ENCODE measurements at places on chromosomes 3 and 15.

DNA sequence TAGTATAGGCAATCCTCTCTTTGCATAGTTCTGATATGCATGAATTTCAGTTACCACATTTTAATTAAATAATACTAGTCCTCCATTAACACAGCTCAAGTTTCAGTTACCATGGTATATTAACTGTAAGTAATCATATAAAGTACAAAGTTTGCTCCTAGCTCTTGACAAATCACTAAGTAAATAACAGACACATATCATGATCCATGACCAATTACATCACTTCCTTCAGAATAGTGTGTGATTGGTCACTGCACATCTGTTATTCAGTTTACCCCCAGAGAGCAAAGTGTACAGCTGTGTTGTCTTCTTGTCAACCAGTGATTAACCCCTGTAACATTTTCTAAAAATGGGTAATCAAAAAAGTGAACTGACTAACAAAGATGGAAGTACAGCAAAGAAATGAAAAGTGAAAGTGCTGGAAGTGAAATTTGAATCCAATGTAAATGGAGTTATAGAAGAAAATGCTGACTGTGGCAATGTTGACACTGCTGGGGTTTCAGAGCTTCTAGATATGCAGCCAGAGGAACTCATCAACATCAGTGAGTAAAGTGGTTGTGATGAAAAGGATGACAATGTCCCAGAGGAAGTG lies 30.2 kb upstream of the LEKR1 start:
- peak; percentile 80 for DNase-seq

GRCh38 chr15:60673918-60674558 lies 195.1 kb upstream of the ICE2 start:
- peak; percentile 52 for DNase-seq

GRCh38 chr15:70856884-70857561 lies 3.1 kb upstream of the LARP6 start:
- DNase-seq = no peak

- no peak for DNase-seq
These were observed 140.5 kb downstream of the LRRK1 start for GRCh38 chr15:101059381-101060341.

DNA sequence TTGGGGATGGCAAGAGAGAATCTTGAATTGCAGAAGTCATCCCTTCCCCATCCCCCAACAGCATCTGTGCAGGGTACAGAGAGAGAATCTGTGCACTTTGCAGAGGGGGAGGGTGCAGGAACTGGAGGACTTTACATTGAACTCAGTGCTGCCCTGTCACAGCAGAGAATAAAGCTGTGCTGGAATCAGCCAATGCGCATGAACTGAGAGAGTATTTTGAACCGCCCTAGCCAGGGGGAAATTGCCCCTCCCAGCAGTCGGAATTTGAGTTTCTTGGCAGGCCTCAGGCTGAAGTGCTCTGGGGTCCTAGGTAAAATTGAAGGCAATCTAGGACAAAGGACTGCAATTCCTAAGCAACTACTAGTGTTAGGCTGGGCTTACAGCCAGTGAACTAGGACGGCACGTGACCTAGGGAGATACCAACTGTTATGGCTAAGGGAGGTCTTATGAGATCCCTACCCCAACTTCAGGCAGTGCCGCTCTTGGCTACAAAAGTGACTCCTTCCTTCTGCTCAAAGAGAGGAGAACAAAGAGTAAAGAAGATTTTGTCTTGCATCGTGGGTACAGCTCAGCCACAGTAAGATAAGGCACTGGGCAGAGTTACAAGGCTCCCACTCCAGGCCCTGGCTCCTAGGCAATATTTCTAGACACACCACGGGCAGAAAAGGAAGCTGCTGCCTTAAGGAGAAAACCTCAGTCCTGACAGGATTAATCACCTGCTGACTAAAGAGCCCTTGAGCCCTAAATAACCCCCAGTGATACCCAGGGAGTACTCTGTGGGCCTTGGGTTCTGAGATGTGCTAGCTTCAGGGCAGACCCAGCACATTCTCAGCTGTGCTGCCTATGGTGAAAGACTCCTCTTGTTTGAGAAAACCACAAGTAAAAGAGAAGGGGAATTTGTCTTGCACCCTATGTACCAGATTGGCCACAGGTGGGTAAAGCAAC lies 300.5 kb upstream of the ALCAM start:
- DNase-seq = no peak

GRCh38 chr3:126484148-126484547 lies 8.5 kb upstream of the ZXDC start:
- DNase-seq = no peak

GRCh38 chr3:133956353-133956752 lies 60.7 kb upstream of the RAB6B start:
- DNase-seq = no peak

GRCh38 chr3:124648551-124648950 lies 81.7 kb upstream of the UMPS start:
- DNase-seq = peak; percentile 54

DNA sequence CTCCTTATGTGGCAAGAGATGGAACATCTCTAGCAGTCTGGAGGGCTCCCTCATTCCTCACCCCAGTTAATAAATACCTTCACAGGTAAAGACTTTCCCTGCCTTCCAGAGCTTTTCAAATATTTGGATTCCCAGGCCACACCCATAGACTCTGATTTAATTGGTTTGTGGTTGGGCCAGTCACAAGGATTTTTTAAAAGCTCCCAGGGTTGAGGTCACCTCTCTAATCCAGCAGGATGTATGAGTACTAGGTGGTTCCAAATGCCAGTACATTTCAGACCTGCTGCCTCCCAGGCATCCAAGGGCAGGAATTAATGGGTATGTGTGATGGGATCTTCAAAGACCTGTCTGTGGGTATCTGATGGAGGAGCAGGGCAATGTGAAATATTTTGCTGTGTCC lies 312.8 kb downstream of the CLSTN2 start:
- DNase-seq = no peak

DNA sequence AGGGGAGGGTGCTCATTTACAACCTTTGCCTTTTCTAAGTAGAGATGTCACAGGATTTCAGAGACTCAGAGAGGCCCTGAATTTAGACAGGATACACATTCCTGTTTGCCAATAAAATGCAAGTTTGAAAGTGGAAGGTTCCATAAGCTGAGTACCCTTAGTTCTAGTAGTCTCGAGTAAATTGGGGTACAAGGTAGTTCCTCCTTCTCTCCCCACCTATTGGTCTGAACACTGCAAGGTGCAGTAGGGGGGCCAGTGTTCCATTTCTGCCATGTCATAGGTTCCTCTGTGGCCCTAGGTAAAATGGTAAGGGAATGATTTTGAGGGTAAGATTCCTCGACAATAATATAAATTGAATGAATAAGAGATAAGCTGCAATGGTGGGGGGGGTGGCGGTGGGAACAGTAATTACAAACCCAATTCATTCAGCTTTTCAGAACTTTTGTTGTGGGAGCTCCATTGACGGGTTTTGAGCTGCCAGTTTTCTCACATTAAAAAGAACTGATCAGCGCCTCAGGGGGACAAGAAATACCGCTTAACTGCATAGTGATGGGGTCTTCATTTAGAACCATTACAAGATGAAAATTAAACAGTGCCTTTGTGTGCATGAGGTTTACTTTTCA lies 5.9 kb downstream of the SOX2 start:
- no peak for DNase-seq

DNA sequence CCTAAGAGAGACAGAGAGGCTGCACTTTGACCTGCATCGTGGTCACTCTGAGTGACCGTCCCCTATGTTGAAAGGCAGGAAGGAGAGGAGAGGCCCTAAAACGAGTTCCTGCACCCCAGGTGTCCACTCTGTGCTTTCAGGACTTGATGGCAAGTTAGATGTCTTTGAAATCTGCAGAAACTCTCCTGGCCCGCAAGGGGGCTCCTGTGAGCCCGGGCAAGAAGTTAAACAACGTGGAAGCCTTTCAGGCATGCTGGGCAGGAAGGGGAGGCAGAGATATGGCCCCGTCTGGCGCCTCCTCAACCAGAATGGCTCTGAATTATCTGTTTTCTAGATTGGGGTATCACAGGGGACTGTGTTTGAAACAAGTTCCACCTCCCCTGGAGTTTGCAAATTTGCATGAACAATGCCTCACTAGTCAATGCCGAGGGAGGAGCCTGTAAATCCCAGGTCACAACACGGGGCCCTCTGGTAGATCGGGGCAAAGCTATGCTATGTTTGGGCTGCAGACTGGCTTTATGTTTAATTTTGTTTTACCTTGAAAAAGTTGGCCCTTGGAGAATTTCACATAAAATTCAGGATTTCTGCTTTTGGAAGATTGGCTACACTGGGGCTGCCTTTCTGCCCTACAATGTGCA lies 9.8 kb downstream of the CTXND1 start:
- peak; percentile 44 for DNase-seq

DNA sequence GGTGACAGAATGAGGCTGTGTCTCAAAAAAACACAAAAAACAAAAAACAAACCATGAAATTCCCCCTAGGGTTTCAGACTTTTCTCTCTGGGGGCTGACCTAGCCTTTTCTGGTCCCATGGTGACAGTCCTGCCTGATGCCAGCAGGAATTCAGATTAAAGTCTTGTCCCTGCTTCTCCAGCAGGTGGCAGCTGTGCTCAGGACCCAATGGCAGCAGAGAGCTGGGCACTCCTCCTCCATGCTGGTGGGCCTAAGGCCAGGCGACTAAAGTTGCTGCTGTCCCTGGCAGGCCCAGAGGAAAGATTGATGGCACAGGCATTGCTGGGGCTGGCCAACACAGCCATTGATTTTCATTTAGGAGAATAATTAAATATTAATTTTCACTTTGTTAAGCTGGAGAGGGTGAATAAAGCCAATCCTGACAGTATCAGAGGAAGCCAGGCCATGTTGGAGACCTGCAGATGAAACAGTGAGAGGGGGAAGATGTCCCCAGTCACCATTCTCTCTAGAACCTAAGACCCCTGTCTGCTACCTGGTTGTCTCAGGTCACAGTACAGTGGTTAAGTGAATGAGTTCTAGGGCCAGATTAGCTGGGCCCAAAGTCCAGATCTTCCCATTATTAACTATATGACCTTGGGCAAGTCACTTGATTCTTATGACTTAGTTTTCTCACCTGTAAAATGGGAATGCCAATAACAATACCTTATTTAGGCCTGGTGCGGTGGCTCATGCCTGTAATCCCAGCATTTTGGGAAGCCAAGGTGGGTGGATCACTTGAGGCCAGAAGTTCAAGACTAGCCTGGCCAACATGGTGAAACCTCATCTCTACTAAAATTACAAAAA lies 7.1 kb downstream of the CELF6 start:
- peak; percentile 67 for DNase-seq

- no peak for DNase-seq
These were observed 215.6 kb upstream of the RBMS3 start for GRCh38 chr3:29065211-29065785.

DNA sequence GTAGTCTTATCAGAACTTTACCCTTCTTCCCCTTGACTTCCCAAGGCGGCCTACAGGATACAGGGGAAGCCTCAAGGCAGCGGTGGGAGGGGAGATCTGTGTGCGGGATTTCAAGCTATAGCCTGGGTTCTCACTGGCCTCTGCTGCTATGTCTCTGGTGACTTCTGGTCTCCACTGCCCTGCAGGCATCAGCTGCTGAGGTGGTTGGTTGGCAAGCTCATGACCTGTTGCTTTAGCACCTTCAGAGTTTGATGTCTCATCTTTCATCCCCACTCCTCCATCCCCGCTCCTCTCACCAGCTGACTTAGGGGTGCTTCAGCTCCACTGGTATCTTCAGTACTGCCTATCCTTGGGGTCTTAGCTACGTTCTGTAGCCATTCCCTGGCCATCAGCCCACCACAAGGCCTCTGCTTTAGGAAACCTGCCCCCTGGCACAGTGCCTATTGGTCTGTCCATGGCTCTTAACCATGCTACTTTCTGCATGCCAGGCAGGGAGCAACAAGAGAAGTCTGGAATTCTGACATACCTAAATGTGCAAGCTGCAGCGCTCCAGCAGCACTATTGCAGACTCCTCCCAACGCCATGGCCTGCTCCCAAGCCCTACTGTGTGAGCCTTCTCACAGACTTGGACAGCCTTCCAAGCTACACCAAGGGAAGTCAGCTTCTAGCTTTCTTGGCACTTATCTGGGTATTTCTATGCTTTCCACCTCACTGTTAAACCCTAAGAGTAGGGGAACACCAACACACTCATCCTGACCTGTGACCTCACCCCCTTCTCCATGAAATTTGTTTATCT lies 1.8 kb upstream of the YEATS2 start:
- no peak for DNase-seq

- no peak for DNase-seq
These were observed 46.8 kb upstream of the LPP start for GRCh38 chr3:188106887-188107830.

- DNase-seq = peak; percentile 47
These were observed 736 bp upstream of the MBNL1 start for GRCh38 chr3:152267831-152268554.

DNA sequence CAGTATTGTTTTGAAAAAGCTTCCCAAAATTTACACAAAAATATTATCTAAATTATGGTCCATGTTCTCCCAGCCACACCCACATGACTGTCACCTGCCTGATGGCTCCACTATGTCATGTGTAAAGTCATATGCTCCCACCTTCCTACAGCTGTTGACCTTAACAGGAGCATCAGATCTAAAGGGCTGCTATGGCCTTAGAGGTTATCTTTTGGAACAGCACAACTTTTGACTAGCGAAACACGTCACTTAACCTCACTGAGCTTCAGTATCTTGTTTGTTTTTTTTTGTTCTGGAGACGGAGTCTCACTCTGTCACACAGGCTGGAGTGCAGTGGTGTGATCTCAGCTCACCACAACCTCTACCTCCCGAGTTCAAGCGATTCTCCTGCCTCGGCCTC lies 64.4 kb downstream of the PRKAR2A start:
- DNase-seq = no peak

- no peak for DNase-seq
These were observed 101.8 kb upstream of the RBMS3 start for GRCh38 chr3:29178809-29179793.

- no peak for DNase-seq
These were observed 215.9 kb upstream of the LRRC3B start for GRCh38 chr3:26406636-26407035.

DNA sequence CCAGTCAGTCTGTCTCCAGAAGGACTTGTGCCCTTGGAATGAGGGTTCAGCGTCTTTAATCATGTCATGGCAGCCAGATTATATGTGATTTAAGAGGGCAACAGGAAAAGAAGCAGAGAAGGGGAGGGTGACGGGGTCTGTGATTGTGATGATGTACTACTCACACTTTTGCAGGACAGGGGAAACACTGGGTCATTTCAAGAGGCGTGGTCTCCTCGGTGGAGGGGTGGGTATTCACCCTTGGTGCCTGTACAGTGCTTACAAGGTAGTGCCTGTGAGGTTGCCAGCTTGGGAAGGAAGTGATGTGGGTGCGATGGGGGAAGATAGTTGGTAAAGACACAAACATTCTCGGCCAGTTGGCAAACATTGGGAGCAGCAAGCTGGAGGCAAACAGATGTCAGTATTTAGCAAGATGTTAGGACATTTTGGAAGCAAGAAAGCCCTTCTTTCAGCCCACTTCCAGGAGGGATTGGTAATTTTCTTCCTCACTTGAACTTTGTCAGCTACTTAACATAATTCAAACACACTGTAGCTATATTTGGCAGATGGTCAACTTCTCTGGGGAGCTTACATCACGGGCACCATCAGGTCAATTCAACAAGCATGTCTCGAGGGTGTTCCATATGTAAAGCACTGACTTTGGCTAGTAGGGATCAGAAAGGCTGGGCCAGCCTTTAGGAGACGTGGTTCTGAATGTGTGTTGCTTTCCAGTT lies 71.4 kb upstream of the ROPN1 start:
- DNase-seq = no peak
